ENCODE measurements at places on chromosomes 5 and 9.

DNA sequence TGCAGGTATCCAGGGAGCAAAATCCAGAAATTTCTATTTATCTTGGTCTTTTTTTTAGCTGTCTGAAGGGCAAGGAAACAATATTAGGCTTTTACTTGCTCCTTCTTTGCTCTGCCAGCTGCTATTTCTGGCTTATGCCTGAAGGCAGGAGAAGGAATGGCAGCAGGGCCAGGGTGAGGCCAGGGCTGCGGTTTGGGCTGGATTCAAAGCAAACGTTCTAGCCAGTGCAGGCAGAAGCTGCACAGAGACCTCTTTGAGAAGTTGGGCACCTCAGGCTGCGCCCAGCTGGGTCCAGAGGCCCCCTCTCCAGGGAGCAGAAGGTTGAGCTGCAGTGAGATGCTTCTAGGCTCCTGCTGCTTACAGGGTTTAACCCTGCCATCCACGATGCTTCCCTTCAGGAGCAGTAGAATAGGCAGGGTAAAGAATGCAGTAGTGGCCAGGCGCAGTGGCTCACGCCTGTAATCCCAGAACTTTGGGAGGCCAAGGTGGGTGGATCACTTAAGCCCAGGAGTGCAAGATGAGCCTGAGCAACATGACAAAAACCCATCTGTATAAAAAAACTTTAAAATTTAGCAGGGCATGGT, 201.2 kb downstream of the ADCY2 start:
- DNase-seq: no peak

- no peak for DNase-seq
Observed at GRCh38 chr5:81391-82021, 10.5 kb upstream of the PLEKHG4B start.

GRCh38 chr5:64690417-64691151, at the start of gene SHISAL2B:
Gene SHISAL2B (plus strand): TSS chr5:64690503. CDS start chr5:64690624, 121 bp downstream.
- no peak for DNase-seq

- no peak for DNase-seq
Observed at GRCh38 chr9:102405218-102405867, 589.8 kb upstream of the CYLC2 start.

- no peak for DNase-seq
Observed at GRCh38 chr9:84140535-84141101, 160.0 kb downstream of the RMI1 start.

GRCh38 chr5:82911910-82912309, 165.3 kb downstream of the TMEM167A start:
- DNase-seq: no peak

DNA sequence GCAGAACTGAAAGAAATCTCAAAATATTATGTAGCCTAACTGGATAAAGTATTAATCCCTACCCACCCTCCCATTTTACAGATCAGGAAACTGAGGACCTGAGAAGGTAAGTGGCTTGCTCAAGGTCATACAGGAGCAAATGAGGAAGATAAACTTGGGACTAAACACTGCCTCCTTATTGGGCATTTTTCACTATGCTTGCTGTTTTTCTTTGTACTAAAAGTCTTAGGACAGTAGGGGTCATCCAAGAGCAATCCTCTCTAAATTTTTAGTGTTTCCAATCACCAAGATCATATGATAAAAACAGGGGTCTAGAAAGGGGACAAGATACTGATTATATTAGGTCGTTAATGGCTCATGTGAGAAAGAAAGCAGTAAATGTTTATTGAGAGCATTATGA, 80.8 kb downstream of the RORB start:
- DNase-seq: no peak

DNA sequence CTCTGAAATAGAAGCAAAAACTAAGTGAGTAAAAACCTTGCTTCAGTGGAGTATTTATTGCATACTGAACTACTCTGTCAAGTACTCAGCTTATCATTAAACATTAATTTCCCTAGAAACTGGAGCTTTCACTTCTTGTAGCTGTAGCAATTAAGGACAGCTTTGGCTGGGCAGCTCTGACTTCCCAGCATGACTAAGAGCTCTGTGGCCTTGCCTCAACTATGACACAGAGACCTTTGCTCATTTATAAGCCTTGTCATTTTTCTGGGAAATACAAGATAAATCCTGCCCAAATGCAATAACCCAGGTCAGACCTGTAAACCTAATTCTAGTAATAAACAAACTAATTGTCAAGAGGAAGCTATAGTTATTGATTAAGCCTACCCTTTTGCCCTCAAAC, 65.4 kb upstream of the STK32A start:
- no peak for DNase-seq

GRCh38 chr5:36060420-36060887, 6.2 kb downstream of the UGT3A2 start:
- DNase-seq: no peak
